ENCODE measurements at places on chromosomes 16 and 17.

DNA sequence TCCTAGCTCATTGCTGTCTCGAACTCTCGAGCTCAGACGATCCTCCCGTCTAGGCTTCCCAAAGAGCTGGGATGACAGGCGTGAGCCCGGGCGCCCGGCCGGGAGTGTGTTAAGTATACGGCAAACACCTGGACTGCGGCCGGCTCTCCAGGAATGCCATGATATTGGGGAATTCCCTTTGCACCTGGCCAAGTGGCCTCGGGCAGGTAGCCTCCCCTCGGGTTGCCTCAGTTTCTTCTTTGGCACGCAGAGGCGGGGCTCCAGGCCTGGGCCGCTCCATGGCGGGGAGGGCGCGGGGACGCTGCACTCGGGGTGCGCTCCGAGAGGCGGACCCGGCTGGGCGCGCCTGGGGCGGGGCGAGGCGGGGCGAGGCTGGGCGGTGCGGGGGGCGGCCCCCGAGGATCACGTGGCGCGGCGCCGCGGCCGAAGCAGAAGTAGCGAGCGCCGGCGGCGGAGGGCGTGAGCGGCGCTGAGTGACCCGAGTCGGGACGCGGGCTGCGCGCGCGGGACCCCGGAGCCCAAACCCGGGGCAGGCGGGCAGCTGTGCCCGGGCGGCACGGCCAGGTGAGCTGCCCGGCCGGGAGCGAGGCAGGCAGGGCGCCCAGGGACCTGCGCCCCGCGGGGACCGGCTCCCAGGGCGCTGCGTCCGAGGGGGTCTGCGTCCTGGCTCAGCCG is at the start of gene PLCG2:
Gene PLCG2 (plus strand): TSS at position 431 of the 675 bp plus-strand sequence. CDS start 6,699 bp downstream, outside the sequence.
- peak; percentile 24 for DNase-seq

DNA sequence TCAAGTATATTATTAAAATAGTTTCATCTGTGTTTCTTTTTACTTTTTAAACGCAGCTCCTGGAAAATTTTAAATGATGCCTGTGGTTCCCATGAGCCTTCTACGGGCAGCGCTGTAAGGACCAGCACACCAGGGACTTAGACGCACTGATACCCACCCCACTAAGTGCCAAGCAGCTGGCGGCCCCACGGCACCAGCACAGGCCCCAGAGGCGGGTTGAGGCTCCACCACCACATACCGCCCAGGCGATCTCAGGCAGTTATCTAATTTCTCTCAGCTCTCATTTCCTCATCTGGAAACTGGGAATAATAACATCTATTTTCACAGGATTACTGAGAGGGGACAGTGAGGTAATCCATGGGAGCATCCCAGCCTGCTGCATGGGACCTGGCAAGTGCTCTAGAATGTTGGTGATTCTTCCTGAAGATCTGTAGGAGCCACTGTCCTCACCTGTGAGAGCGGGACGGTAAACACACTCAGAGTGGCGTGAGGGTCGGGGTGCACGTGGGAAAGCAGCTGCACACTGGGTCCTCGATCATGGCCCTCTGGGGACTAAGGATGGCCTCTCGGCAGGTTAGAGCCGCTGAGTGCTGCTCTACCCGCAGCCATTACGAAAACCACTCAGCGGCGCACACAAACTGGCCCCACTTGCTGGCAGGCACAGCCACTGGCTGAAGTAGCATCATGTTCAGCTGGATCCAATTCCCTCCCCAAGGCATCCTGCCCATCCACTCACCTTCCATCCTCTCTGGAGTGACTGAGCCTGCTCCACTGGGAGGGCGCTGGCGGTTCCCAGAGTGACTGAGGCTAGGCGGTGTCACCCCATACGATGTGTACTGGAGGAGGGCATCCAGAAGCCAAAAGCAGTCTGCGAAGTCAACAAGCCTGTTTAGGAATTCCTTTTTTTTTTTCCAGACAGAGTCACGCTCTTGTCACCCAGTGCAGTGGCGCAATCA is 17.6 kb upstream of the SLC38A8 start:
- no peak for DNase-seq

DNA sequence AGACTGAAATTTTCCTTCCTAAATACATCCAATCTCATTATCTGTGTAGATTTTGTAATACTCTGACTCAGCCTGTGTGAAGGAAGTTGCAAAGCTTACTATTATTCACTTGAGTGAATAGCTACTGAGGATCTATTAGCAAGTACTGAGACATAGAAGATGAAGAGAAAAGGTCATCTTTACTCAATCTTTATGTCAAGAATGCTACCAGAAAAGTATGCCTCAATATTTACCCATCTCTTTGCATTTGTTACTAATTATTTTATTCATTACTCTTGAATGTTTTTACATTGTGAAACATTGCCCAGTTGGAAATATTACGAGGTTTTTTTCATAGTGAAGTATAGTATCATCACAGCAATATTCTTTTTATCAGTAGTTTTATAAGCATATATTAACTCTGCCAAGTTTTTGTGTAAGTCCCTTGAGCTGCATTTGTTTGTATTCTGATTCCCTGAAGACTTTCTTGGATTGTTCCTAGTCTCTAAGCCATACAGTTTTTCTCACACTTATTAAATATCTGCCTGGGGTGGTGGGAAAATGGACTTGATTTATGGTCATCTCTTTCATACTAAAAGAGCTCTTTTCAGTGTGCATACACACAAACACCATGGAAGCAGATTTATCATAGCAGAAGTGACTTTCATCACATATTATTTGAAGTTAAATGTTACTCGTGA is 110.4 kb downstream of the MRTFB start:
- DNase-seq = no peak

DNA sequence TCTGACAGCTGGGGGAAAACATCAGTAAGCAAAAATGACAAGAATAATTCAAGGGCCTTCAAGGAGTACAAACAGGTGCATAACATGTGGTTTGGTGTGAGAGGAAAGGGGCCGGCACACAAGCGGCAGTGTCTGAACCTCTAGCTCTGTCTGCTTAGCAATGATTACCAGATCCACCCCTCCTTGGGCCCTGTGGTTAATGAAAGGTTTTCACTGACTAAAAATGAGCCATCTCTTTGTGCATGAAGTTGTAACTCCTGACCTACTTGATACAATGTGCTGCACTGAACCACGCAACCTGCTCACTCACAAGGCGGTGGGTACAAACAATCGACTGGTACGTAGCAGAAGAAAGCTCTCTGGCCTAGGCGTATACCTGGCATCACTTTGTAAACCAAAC is 15.1 kb downstream of the FAM117A start:
- DNase-seq = peak; percentile 61

GRCh38 chr16:83418565-83418964 is 389.2 kb upstream of the HSBP1 start:
- no peak for DNase-seq

DNA sequence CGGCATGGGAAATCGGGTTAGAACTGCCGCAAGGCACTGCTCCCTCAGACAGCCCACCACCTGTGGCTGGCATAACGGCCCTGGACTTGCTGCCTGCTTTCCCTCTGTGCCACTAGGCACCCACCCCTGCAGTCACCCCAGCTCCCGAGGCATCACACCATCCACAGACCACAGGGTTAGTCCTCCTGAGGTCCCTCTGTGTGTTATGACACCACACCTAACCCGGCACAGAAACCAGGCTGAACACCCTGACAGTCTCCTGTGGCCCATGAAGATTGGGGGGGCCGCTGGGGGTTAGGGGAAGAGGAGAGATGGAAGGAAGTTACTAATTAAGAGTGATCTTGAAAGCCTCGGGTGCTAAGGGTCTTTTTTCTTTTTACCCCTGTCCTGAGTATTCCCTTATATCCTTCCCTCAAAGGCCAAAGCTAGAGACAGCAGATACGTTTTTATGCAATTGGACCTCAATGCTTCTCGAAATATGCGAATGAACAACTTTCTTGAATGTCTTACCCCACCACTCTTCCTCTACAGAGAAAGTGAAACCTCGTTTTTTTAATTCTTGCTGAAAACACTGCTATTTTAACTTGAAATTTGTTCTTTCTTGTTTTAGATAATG is 7.0 kb downstream of the CYTH1 start:
- no peak for DNase-seq

- no peak for DNase-seq
Observed at GRCh38 chr17:44736551-44737240, 22.1 kb upstream of the ADAM11 start.

- DNase-seq = no peak
Observed at GRCh38 chr17:8048236-8048635, 9.4 kb downstream of the ALOX15B start.

DNA sequence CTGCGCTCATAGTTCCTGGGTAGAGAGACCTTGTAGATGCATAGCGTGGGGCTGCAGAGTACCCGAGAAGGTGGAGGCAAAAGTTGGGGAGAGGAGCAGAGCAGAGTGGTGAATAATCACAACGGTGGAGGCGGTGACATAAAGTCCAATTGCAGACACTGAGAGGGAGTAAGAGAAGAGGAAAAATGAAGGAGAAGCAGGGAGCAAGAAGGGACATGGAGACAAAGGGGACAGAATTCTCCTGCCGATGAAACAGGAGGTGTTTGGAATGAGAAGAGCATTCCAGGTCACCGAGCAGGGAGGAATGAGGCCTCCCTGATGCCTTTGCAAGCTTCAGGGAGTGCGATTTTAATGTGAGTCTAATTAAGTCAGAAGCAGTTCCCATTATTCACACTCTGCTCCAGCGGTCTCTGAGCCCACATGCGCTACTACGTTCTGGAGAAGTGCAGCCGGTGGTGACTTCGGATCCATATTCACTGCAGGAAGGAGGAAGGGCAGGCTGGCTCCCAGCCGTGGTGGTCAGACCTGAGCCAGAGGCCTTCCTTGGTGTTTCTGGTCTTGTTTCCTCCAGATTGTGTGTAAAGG is 108.0 kb upstream of the DNAH9 start:
- no peak for DNase-seq

DNA sequence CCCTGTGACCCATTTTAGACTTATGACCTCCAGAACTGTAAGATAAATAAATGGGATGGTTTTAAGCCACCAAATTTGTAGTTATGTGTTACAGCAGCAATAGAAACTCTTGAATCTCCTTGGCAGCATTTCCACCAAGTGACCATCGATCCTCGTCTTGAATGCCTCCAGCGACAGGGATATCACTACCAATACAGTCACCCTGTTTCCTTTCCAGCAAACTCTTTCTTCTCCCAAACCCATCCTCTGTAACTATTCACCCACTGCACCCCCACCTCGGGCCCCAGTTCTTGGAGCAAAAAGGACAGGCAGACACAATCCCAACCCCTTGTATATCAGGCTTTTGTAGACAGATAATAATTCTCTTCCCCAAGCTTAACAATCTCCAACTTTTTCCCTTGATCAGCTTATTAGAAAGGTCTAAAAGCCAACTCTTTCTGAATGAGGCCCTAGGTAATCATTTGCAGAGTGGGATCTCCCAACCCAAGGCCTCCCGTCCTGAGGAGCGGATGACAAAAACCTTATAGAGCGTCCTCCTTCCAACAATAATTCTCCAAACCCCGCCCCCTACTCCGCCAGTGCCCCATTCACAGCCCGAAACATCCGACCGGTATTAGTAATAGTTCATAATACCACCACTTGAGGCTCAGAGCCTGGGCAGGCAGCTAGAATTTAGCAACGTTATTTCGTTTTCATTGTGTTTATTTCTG is 14.7 kb upstream of the PLLP start:
- DNase-seq = no peak

- DNase-seq = no peak
Observed at GRCh38 chr17:67137860-67138259, 93.5 kb downstream of the CACNG1 start.

DNA sequence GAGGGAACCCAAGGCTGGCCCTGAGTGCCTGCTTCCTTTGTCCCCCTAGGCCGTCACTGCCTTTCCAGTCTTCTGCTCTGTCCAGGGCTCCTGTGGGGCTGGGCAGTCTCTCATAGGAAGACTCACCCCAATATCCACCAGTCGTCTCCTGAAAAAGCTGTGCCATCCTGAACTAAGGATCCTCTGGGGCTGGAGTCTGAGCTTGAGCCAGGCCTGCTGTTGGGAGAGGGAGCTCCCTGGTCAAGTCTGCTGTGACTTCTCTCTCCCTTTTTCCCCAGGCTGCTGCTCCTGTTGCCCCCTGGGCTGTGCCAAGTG is 963 bp downstream of the MT1H start:
- DNase-seq = no peak
